ENCODE measurements at places on chromosomes 11 and 22.

GRCh38 chr11:56906683-56907148 lies 82.0 kb upstream of the OR5AK2 start:
- no peak for DNase-seq

GRCh38 chr11:71198141-71198822 lies 54.1 kb downstream of the SHANK2 start:
- no peak for DNase-seq

DNA sequence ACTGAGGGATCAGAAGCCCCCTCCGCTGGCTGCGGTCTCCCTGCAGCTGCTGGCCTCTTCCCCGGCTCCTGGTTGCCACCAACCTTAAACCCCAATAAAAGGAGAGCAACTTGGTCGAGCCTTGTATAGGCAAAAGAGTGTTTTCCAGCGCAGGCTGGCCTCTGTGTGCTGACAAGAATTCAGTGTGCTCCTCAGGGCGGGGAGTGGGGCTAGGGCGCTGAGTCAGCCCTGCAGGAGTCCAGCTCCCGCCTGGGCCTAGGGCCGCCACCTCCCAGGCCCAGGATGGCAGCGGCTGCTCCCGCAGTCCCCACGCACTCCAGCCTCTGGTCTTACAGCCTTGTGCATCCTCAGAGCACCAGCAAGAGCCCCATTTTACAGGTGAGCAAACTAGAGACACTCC lies at the start of gene SHISAL1:
Gene SHISAL1, minus strand, starts transcription at position 186 of the 400 bp plus-strand sequence. CDS start 12,006 bp downstream, outside the sequence.
- DNase-seq, result no peak

GRCh38 chr11:123588117-123588863 lies 66.1 kb downstream of the SCN3B start:
- DNase-seq, result no peak

GRCh38 chr22:44876921-44877320 lies 124.5 kb downstream of the ARHGAP8 start:
- no peak for DNase-seq

GRCh38 chr11:124583781-124584180 lies 14.0 kb downstream of the OR8A1 start:
- no peak for DNase-seq

- DNase-seq, result peak; percentile 96
Observed at GRCh38 chr11:35859301-35859700, 84.6 kb upstream of the LDLRAD3 start.

GRCh38 chr22:23250056-23250784 lies 69.9 kb downstream of the BCR start:
- DNase-seq, result no peak

DNA sequence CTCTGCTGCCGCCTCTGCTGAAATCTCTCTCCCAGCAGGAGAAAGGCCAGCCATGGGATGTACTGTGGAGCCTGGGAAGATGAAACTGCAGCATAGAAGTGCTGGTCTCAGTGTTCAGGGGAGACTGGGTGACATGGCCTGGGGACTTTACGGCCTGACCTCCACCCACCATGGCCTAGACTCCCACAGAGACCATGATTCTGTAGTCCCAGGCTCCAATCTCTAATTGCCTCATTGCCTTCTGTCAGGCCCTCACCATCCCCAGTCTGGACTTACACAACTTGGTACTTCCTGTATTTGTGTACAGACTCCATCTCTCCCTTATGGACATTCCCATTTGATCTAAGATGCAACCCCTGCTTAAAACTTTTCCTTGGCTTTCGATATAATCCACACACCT lies 43.1 kb downstream of the TRAF6 start:
- DNase-seq, result peak; percentile 73

DNA sequence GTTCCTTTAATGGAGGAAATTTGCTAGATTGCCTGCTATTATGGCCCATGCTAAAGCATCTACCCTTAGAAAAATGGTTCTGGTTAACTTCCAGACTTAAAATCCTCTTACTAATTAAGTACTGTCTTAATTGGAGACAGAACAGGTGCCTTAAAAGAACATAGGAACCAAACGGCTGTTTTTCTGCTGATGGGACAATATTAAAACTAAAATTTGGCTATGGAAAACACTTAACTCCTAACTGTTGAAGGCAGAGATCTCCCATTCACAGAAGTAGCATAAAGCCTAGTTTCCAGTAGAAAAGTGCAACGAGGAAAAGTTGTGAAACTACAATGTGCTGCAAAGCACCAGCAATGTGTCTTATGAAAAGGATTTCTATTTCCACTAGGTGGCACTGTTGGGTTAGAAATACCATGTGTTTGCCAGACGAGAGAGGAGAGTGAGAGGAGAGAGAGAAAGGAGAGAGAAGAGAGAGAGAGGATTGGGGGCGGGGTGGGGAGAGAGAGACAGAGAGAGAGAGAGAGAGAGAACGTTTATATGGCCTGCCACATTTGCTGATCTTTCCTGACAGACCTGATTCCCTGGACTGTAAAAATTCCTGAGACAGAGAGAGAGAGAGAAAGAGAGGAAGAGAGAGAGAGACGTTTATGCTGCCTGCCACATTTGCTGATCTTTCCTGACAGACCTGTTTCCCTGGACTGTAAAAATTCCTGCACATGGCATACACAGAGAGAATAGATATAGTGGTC lies 51.5 kb downstream of the FAM181B start:
- peak; percentile 69 for DNase-seq

GRCh38 chr11:14537134-14537599 lies 17.0 kb upstream of the PSMA1 start:
- DNase-seq, result peak; percentile 82

DNA sequence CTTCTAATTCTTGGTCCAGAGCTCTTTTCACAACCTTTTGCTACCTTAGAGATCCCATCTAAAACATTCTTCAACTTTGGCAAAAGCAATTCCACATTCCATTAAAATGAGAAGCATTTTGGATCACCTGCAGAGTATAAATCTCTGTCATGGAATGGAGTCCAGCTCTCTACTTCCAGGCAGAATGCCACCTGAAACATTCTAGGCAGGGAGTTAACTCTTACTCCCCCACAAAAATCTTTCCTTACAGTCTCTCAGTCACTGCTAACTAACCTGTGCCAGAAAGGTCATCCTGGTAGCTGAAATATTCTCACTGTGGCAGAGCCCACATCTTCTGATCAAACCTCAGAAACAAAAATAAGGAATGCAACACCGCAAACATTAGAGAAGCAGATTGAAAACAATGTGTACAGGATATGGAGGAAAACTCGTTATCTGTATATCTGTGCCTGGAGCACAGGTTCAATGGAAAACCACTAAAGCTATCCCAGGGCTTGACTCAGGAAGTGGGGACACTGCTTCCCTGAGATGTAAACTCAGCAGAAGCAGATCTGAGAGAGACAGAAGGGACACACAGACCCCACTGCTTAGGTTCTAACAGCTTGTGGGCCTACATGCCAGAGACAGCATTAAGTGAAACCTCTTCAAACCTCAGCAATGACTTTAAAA lies 78.9 kb downstream of the KCNC1 start:
- DNase-seq, result no peak

All from inflammatory macrophage treated with lipopolysaccharide for 4 hours (primary cell).